Activated naive CD8-positive, alpha-beta T cell treated with anti-CD3 and anti-CD28 coated beads, Interleukin-2, amount 10 ng/mL, durations not matched to agents 7 days and 5 days (primary cell): ENCODE measurements at places on chromosomes 12 and 14. TPM values are rescaled to one million over a fixed set of nuclear protein-coding genes. Genes with fewer than 3 reads are reported as not detected.

The FGD6 gene
- total RNA-seq: 0.45 TPM

The CABP1 gene
- 1.4 TPM for total RNA-seq

The PTPRB gene
- total RNA-seq: not detected

The OTX2 gene
- total RNA-seq: not detected

The INHBC gene
- total RNA-seq: not detected

The SERPINA1 gene
- total RNA-seq: not detected

The KRT78 gene
- total RNA-seq: not detected

The KDM5A gene
- 105 TPM for total RNA-seq

The DYNC1H1 gene
- total RNA-seq: 316 TPM

The IRAK3 gene
- total RNA-seq: 0.53 TPM

The CCDC38 gene
- 0.19 TPM for total RNA-seq

The AMN1 gene
- total RNA-seq: 7.3 TPM

The ATP6V1D gene
- 41.9 TPM for total RNA-seq

The CLEC9A gene
- total RNA-seq: not detected

The HCAR2 gene
- total RNA-seq: not detected

The RIPK3 gene
- 43.7 TPM for total RNA-seq

The SERPINA3 gene
- not detected for total RNA-seq

The CATSPERB gene
- 1.9 TPM for total RNA-seq

The USP30 gene
- 9.9 TPM for total RNA-seq

The PYGL gene
- total RNA-seq: 0.72 TPM

The GUCY2C gene
- total RNA-seq: not detected

The OVCH1 gene
- not detected for total RNA-seq

The PLXNC1 gene
- 40.6 TPM for total RNA-seq

The PSMB11 gene
- total RNA-seq: not detected

The PPFIBP1 gene
- 18.2 TPM for total RNA-seq

The MMP19 gene
- 1.7 TPM for total RNA-seq

The C12orf50 gene
- 0.08 TPM for total RNA-seq
